Heart left ventricle (tissue), 16 donors: ENCODE measurements at places on chromosomes 7 and 10. TPM values are rescaled to one million over a fixed set of nuclear protein-coding genes. Genes with fewer than 3 reads are reported as not detected.

GRCh38 chr7:69402696-69403095 is 195.6 kb upstream of the AUTS2 start:
- DNase-seq = no peak

DNA sequence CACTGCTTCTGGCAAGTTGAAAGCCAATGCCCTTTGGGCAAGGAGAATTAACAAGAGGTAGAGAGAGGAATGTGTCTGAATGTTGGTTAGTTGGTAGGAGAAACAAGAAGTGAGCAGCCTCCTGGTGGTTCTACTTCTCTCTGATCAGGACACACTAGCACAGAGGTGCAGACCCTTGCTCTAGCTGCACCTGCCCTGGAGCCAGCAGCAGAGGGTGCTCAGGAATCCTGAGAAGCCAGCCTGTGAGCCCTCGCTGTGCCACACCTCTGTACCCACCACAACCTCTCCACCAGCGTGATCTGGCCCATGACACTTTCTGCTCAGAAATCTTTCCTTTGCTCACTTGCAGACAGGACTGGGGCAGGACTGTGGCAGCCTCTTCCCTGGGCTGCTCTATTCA is 364.7 kb downstream of the RPS24 start:
- no peak for DNase-seq

GRCh38 chr7:64619705-64620104 is 46.2 kb upstream of the ZNF107 start:
- no peak for DNase-seq

GRCh38 chr10:64261676-64262075 is 740.5 kb downstream of the REEP3 start:
- no peak for DNase-seq

DNA sequence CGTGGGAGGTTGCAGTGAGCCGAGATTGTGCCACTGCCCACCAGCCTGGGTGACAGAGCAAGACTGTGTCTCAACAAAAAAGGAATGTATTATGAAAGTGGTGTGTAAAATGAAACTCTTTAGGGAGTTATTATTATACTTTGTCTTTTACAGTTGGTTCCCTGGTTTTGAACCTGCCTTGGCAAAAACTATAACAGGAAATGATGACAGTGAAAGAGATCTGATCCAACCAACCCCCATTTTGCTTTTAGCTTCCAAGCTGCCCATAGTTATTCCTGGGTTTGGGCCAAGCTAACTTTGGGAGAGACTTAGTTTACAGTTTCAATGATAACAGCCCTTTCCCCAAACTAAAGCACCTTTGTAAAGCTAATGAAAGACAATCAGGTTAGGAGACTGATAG is 34.1 kb upstream of the NMT2 start:
- no peak for DNase-seq

DNA sequence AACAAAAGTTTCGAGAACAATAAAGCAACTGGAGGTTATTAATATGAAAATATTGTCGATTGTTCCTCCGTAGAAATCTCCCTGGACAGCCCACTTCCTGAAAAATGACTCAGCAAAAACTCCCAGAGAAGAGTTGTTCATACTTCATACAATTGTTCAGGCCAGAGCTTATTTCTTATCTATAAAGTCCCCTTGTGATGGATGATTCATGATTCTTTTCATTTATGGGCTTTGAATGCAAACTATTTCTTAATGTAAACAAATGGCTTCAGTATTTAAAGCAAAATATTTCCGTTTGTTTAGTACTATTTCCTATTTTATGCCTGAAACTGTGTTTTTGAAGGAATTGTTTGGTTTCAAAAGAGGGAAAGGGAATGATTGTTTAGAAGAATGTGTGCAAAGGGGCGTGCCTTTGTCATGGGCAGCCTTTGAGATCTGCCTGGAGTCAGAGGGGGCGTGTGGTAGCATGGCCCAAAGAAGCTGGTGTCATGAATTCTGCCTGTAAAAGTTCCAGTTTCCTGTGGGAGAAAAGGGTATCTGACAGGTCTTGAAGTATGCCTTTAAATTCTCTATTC is 26.2 kb upstream of the EXOC6 start:
- no peak for DNase-seq

DNA sequence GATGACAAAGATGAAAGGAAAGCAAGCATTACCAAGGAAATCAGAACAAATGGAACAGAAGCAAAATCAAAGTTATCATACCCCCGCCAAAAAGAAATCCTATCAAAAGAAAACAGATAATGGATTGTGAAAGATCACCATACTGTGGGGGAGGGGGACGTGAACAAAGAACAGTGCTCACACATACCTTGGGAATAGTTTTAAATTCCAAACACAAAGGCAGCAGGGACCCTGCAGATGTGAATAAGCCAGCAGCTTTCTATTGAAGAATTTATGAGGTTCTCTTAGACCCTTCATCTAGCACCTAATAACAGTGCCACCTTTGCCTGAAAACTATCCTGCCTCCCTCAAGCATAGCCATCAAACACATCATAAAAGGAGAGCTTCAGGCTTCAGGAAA is 94.0 kb downstream of the AKR1D1 start:
- DNase-seq = no peak

GRCh38 chr10:97732052-97732359 is 4.9 kb upstream of the ZFYVE27 start:
- DNase-seq = no peak

DNA sequence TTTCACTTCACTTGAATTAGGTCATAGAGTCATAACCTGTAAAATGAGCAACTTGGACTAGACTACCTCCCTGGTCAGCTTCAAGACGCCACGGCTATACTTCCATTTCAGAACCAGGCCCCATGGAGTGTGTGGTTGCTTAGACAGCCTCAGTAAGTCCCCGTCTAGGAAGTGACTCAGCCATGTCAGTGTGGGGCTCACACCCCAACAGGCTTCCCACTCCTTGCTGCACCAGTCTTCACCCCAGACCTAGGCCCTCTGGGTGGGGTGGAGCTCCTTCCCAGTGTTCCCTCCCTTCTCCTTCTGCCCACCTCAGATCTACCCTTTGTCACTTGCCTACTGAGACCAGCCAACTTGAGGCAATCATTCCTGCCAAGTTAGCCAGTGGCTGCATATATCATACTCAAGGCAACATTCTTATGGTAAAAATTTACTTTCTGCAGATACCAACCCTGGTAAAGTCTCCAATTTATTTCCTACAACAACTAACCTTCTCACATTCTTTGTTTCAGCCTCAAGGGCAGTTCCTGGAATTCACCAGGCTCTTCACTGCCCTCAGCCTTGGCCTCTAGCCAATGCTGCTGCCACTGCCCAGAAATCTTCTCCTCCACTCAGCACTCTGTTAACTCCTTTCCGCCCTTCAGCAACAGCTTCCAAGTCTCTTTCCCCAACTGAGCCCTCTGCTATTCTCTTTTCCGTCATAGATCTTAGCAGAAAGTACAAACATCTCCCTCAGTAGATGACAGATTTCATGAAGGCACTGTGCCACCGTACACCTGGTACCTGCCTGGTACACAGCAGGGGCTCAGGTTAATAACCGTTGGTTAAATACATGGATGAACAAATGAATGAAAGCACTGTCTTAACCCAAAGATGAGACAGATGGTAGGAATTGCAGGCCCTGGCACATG is 31.3 kb upstream of the ZNRF2 start:
- peak; percentile 68 for DNase-seq

GRCh38 chr10:108003061-108003460 is 838.6 kb upstream of the SORCS1 start:
- DNase-seq = no peak

- no peak for DNase-seq
These were observed 304.5 kb upstream of the FZD8 start for GRCh38 chr10:35946556-35946955.

EPC1 gene
- 10.9 TPM for polyA plus RNA-seq

CYP3A4 gene
- polyA plus RNA-seq = not detected

PIK3AP1 gene
- 1.3 TPM for polyA plus RNA-seq
